Pons (tissue), 1 donor: ENCODE measurements at places on chromosomes 13 and 19.

DNA sequence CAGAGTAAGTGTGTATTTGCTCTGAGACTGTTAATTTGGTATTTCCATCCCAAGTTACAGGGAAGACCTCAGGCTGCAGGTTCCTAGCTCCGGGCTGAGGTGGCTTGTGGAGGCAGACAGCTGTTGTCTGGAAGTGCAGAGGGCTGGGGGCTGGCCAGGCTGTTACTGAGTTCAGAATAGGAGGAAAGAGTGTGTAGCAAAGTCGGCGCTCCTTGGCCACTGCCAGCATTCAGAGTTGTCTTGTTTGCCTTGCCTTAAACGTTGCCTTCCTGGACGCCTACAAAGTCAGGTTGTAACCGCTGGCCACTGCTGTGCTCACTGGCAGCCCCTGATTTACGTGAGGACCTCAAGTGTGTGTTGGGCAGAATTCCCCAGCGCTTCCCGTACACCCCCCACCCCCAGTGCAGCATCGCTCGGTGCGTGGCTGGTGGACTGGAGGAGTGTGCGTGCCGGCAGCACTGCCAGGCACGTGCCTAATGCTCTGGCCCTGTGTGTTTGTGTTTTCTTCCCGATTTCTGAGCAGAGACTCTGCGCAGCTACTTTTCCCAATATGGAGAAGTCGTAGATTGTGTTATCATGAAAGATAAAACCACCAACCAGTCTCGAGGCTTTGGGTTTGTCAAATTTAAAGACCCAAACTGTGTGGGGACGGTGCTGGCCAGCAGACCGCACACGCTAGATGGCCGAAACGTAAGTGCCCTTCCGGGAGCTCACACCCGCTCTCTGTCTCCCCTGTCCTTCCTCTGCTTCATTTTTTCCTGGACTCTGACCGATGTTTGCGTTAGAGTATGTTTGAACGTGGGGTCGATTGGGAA lies 10.5 kb downstream of the DAZAP1 start:
- DNase-seq: no peak

- no peak for DNase-seq
Observed at GRCh38 chr19:5881543-5882299, 11.4 kb upstream of the FUT5 start.

DNA sequence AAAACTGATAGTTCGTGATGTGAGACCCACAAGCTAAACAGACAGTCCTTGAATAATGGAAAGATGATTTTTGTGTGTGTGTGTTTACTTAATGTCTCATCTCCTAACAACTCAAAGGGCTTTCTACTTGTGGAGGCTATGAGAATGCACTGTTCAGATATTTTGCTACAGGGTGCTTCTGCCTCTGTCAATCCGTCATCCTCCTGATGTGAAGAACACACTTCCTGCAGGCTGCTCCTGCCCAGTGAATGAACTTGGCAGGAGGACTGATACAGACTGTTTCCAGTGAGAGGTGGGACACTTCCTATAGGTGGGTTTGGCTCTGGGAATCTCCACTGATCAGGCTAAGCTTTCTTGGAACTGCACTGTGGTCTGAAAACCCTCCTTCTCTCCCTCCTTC lies 168.4 kb upstream of the STARD13 start:
- no peak for DNase-seq

- no peak for DNase-seq
Observed at GRCh38 chr13:105735281-105735680, 800.2 kb downstream of the EFNB2 start.

GRCh38 chr19:57900311-57900710 lies 11.5 kb upstream of the ZNF814 start:
- no peak for DNase-seq
